ENCODE measurements at places on chromosomes 1 and 21.
A peak's percentile ranks its signal among the peaks of the same experiment; 100 is the strongest.

- DNase-seq, result no peak
Measured at GRCh38 chr1:227156520-227156919, 161.8 kb downstream of the CDC42BPA start.

GRCh38 chr1:64320922-64321614 is 117.6 kb downstream of the UBE2U start:
- DNase-seq, result no peak

- no peak for DNase-seq
Measured at GRCh38 chr21:39726133-39726532, 18.9 kb upstream of the IGSF5 start.

- DNase-seq, result no peak
Measured at GRCh38 chr1:83555871-83556270, 443.1 kb downstream of the TTLL7 start.

DNA sequence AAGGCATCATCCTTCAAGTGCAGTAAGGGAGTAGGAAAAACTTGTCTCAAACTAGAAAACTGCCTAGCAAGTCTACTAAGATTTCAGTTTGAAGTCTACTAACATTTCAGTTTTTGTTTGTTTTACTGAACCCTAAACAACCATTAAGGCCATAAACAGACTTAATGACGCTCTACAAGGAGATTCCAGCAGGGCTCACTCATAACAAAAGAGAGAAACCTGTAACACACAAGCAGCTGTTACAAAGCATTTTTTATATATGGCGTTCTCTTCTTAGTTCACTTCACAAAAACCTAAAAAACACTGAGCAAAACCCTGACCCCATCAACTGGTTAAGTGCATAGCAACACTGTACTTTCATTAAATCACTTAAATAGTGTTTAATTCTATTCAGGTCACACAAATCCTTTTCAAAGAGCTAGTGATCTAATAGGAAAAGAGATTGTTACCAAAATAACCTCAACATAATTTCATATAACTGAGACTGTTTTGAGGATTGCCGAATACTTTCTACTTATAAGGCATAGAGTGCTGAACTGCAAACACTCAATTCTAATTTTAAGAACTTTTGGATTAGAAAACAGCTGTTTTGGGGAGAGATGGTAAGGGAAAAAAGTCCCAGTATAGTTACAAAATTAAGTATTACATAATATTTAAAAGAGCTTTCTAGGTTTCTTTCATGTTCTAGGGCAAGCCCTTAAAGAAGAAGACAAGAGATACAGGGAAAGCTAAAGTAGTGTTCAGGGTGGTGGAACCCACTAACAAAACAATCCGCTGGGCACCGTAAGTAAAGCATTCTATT is 1.4 kb downstream of the B3GALNT2 start:
- peak; percentile 25 for DNase-seq

GRCh38 chr1:54012008-54012325 is 6.0 kb downstream of the LDLRAD1 start:
- DNase-seq, result no peak

- DNase-seq, result no peak
Measured at GRCh38 chr21:40054403-40054802, 187.2 kb downstream of the PCP4 start.

- peak; percentile 89 for DNase-seq
Measured at GRCh38 chr1:18875107-18875795, 15.8 kb upstream of the TAS1R2 start.

DNA sequence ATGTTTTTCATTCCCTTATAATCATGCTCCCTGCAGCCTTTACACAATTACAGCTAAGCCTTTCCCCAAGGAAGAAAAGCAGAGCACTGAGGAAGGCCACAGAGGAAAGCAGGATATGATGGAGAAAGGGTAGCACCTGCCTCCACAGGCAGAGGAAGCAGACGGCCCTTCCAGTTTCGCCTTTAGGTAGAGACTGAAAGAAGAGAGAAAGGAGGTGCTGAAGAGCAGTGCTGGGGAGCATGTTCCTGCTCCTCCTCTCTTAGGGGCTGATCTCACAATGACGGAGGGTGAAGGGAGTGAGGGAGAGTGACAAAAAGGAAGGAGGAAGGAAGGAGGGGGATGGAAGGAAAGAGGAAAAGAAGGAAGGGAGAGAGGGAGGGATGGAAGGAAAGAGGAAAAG is 41.1 kb downstream of the SUSD4 start:
- DNase-seq, result no peak

DNA sequence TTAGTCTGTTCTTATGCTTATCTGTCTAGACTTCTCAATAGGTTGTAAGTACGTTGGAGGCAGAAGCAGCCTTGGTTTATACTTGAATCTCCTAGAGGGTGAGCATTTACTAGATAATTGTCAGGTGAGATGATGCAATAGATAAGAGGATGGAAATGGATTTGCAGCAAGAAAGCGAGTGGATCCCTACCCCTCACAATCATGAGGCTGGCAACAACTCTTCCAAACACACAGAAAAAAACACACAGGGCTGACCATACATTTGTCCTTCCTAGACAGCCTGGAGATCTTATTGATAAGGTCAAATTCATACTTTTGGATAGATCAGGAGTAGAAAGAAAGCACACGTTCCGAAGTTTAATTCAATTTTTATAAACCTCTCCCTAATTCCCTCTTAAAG is 481.4 kb upstream of the CAMK1G start:
- DNase-seq, result no peak

DNA sequence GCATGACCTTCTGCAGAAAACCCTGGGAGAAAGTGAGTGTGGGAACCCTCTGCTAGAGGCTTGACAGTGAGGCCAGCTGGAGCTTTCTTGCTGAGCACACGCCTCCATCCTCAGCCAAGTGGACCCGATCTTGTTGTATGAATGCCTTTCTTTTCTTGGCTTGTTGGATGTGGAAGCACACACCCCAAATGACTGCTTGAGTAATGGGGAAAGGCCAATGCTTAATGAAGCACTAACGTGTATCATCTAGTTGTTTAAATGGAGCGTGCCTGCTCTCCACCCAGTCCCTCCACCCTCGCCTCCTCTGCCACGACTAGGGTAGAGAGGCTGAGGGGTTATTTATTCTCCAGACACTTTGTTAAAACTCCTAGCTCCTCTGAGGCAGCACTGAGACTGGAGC is 54.3 kb upstream of the IKBKE start:
- DNase-seq, result no peak

- DNase-seq, result no peak
Measured at GRCh38 chr1:87963556-87963955, 634.9 kb downstream of the LMO4 start.

- DNase-seq, result no peak
Measured at GRCh38 chr1:245131026-245131393, 23.8 kb upstream of the KIF26B start.

GRCh38 chr21:43348801-43349261 is 78.1 kb downstream of the SIK1 start:
- no peak for DNase-seq

- DNase-seq, result no peak
Measured at GRCh38 chr1:214397497-214397896, 116.5 kb downstream of the SMYD2 start.

- DNase-seq, result no peak
Measured at GRCh38 chr1:81562934-81563333, 237.8 kb upstream of the ADGRL2 start.

DNA sequence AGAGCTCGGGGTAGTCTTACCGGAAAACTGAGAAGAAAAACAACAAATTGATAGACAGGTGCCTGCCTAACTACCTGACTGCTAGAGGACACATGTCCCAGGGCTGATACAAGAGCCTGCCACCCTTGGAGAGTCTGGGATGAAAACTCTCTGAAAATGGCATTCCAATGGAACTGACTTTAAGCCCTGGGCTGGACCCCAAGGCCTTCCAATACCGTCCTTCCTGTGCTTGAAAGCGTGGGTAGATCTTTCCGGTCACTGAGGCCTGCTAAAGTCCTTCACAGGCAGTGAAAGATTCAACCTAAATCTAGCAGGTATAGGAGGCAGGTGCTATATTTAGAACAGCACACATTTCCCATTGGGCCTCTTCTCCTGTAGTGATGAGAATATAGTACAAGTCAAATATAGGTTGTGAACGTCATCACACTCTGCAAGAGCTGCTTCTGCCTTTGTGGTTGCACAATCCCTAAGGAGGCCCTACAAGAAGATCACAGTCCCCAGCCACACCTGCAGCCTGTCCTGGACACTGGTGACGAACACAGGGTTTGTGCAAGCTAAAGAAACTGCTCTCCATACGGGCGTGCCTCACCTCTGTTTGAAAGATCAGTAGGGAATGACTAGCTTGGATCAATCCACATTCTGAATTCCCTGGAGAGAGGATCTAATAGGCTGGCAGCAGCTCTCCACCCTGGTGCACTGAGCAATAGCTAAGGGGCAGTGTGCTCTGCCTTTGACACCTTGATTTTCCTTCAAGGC is 876 bp upstream of the CHML start:
- no peak for DNase-seq

GRCh38 chr1:113981962-113982931 is 3.0 kb downstream of the OLFML3 start:
- DNase-seq, result no peak

DNA sequence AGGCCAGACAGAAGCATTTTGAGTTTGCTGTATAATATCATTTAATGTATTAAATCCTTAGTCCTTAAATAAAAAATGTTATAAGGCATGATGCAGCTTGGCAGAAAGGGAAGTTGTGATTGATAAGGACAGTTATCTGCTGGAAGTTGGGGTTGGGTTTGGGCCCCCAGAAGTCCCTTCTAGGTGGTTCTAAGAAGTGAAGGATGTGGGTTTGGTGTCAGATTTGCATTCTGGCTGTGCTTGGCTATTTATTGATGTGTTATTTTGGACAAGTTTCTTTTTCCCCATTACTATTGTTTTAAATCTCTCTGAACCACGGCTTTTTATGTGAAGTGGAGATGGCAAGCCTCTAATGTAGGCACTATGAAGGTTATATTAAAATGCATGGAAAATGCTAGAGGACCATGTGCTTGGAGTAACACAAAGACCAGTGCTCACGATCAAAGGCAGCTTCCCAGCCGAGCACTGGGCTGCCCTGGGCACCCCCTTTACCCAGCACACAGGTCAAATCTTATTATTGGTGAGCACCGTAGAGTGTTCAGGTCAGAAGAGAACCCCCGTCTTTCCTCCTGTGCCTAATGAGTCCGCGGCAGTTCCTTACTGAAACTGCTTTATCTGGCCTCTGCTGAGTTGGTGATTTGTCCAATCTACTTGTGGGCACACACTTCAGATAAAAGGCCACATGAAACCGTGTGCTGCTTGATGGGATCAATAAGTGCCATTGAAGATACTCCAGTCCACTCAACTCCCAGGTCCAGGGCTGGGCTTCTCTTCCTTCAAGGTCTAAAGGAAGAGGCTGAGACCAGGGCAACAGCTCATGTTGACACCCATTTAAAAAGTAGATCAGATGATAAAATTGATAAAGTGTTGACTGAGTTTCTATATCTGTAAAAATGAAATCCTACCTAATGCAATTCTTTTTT is 212.0 kb downstream of the PRDM2 start:
- DNase-seq, result no peak

GRCh38 chr1:235050911-235051360 is 77.7 kb downstream of the TOMM20 start:
- peak; percentile 75 for DNase-seq

DNA sequence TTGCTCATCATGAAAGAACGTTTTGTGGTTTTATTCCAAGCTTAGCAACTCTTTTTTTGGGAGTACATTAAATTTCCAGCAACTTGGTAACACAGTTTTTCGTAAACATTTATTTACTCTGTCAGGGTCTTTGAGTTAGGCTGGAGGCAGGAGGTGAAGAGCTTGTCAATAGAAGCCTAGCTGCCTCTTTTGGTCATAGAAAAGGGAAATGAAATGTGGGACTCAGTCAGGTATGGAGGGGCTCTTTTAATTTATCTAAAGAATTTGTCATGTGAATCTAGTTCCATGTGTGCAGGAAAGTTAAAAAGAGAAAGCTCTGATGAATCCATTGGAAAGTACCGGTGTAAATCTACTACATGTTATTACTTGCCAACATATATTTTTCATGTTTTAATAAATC is 45.9 kb upstream of the PRMT6 start:
- DNase-seq, result no peak

- DNase-seq, result no peak
Measured at GRCh38 chr1:21736011-21736410, 46.9 kb downstream of the USP48 start.

DNA sequence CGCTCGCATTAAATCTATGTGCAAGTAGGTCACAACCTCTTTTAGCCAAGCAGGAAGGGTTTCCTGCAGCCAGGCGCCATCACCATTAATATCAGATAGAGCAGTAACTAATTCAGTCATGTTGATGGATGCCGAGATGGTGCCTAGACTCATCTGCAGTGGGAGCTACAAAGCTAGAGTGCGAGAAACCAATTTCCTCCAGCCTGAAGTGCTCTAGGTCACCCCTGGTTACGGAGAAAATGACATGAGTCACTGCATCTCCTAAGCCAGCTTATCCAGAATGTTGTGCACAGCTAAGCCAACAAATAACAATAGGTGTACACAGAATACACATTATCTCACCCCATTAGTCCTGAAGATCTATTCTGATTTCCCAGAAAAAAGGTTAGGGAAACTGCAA is 36.0 kb downstream of the OVAAL start:
- no peak for DNase-seq
